ENCODE measurements at places on chromosomes 6 and 20.

- no peak for DNase-seq
These were observed 12.2 kb upstream of the KCNG1 start for GRCh38 chr20:51034988-51035656.

- DNase-seq = no peak
These were observed 707.8 kb upstream of the FLRT3 start for GRCh38 chr20:15045246-15045645.

DNA sequence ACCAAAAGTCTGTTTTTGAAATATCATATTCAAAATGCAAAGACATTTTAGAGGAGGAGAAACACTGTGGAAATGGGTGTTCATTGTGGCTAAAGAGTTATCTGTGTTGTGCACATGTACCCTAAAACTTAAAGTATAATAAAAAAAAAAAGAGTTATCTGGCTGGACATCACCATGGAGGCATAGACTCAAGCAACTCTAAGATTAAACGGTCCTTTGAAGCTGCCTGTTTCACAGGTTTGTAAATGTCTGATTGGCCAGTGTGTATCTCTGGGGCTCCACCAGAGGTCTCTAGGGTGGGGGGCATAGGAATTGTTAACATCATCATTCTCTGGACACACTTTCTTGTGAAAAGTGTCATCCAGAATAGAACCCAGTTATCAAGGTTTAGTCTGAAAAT is 39.2 kb downstream of the TSPYL4 start:
- no peak for DNase-seq

DNA sequence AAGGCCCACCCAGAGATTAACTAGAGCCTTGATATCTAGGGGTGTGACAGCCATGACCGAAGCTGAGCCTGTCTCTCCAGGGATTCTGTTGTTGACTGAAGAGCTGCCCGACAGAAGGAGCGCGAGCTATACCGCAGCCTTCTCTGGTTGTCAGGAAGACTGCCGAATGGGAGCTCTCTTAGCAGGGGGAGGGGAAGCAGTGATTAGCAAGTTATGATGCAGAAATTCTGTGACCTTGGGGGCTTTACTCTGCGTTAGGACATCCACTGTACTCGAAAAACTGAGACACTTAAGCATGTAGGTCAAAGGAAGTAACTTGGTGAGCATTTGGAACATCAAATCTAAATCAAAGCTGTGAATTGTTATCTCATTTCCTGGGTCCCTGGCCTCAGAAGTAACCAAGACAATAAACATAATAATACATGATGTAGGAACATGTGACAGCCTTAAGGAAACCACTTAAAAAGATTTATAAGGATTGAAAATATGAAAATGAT is 84.7 kb downstream of the MAP3K4 start:
- DNase-seq = no peak

DNA sequence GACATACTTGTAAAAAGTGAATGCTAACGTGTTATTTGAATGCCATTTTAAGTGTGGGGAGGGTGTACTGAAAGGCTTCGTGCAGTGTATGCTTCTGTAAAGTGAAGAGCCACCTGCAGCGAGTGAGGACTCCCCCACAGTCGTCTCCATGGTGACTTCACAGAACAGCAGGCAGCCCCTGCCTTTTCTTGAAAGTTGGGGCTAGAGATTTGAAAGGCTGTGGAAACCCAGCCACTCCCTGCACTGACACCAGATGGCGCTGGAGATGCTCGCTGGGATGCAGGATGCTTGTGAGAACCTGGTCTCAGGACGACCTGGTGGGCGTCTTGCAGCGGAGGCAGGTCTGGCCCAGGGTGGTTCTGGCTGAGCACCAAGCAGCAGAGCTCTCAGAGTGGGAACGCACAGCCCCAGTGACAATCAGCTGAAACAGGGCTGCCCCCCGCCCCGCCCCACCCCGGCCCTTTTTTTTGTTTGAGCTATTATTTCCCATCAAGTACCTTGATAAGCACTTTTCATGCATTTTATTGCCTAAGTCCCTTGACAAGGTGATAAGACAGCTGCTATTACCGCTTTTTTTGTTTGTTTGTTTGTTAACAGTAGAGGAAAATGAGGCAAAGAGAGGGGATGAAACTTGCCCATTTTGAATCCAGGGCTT is 150.3 kb downstream of the SYCP2 start:
- DNase-seq = peak; percentile 21

DNA sequence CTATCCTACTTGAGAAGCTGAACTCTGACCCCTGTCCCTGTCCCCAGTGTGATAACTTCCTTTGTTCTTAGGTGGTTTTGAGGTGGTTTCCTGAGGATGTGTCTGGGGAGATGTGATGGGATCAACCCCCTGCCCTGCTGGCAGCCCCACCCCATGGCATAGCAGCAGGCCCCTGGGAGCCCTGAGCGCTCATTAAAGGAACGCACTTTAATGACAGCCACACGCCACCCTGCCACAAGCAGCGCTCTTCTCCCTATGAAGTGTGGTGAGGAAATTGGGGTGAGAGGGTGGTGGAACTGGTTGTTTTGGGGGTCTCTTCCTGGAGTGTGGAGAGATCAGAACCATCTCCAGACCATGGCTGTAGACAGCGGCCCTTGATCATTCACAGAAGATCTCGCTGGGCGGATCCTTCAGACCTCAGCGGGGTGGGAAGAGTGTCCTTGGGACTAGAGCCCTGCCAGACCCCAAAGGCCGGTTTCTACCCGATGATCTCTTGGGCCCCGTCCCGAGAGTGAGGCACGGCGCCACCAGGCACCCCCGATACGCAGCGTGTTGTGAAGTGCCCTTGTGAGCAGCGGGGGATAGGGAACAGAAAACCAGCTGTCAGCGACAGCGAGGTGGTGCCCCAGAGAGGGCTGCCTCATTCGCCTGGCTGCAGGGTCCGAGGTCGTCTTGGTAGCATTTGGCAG is 45.4 kb downstream of the SYNJ2 start:
- no peak for DNase-seq

- peak; percentile 90 for DNase-seq
These were observed 80.5 kb upstream of the SGK1 start for GRCh38 chr6:134398453-134398852.

- no peak for DNase-seq
These were observed 924.1 kb downstream of the EPHA7 start for GRCh38 chr6:92495242-92495641.

DNA sequence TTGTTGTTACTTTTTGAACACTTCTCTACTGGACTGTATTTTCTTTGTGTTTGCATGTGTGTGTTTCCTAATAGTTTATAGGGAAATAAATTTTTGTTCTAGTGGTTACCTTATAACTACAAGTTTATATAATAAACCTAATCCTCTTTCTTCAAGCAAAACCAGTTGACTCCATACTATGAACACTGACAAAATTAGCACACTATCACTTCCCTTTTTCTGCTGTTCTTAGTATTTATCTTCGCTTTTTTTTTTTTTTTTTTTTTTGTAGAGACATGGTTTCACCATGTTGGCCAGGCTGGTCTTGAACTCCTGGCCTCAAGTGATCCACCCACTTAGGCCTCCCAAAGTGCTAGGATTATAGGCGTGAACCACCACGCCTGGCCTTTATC is 25.0 kb upstream of the C6orf62 start:
- peak; percentile 83 for DNase-seq
